Keratinocyte (primary cell): ENCODE measurements at places on chromosomes 13 and 19.

- no peaks in the 10 kb centered on the region for H3K27me3 ChIP-seq
- DNase-seq: no peak
- H3K4me3 ChIP-seq: no peak overlapping the region
- H3K4me1 ChIP-seq: peaks cover 38% of the 10 kb centered on the region
- no peak overlapping the region for H3K27ac ChIP-seq
Measured at GRCh38 chr13:27126859-27127258, 44.8 kb downstream of the USP12 start.

- peaks cover 84% of the 10 kb centered on the region for H3K4me1 ChIP-seq
- no peak for DNase-seq
- no peaks in the 10 kb centered on the region for H3K36me3 ChIP-seq
- H3K27ac ChIP-seq: no peak overlapping the region
- H3K4me3 ChIP-seq: no peak overlapping the region
Measured at GRCh38 chr19:33296488-33296971, 5.8 kb downstream of the CEBPA start.

GRCh38 chr13:78680576-78681350 lies 21.8 kb upstream of the OBI1 start:
- peaks cover 4% of the 10 kb centered on the region for H3K27me3 ChIP-seq
- no peaks in the 10 kb centered on the region for H3K4me1 ChIP-seq
- H3K36me3 ChIP-seq: no peaks in the 10 kb centered on the region
- H3K4me3 ChIP-seq: no peak overlapping the region
- no peak overlapping the region for H3K27ac ChIP-seq

- H3K4me3 ChIP-seq: no peak overlapping the region
- H3K27ac ChIP-seq: no peak overlapping the region
Measured at GRCh38 chr19:17137417-17137816, 61.8 kb downstream of the MYO9B start.

DNA sequence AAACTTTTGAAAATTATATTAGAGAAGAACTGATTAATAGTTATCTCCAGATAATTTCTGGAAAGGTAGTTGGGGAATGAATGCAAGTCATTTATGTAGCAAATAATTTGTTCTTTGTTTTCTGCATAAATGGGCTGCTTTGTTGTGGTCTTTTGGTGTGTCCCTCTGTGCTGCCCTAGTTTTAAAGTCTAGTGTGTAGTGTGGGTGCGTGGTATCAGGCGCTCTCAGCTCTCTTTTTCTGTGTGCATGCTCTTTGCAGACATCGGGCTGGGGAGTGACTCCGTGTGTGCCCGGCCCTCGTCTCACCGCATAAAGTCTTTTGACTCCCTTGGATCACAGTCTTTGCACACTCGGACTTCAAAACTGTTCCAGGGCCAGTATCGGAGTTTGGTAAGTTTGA lies 94.5 kb downstream of the ARHGEF7 start:
- H3K27ac ChIP-seq: no peak overlapping the region
- no peak for DNase-seq
- H3K36me3 ChIP-seq: peaks cover 10% of the 10 kb centered on the region
- H3K4me3 ChIP-seq: no peak overlapping the region
- H3K27me3 ChIP-seq: no peaks in the 10 kb centered on the region
- peaks cover 11% of the 10 kb centered on the region for H3K4me1 ChIP-seq

DNA sequence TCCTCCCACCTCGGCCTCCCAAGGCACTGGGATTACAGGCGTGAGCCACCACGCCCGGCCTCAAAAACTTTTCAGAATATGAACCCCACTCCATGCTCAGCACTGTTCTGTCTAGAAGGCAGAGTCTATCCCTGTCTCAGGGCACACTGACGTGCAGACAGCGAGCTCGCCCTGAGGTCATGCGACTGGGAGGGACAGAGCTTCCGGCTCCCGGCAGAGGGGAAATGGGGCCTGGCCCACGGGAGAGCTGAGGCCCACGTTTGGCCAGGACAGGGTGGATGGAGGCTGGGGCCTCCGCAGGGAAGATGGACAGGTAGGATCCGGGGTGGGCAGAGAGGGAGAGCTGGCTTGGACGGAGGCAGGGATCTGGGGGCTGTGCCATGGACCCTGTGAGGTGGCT lies 2.8 kb upstream of the AZU1 start:
- no peaks in the 10 kb centered on the region for H3K4me1 ChIP-seq
- H3K36me3 ChIP-seq: no peaks in the 10 kb centered on the region
- DNase-seq: no peak
- H3K27me3 ChIP-seq: peaks cover 4% of the 10 kb centered on the region

GRCh38 chr13:114079601-114080536 lies 52.6 kb downstream of the RASA3 start:
- H3K36me3 ChIP-seq: no peaks in the 10 kb centered on the region
- DNase-seq: no peak
- H3K27me3 ChIP-seq: no peaks in the 10 kb centered on the region
- H3K27ac ChIP-seq: no peak overlapping the region

DNA sequence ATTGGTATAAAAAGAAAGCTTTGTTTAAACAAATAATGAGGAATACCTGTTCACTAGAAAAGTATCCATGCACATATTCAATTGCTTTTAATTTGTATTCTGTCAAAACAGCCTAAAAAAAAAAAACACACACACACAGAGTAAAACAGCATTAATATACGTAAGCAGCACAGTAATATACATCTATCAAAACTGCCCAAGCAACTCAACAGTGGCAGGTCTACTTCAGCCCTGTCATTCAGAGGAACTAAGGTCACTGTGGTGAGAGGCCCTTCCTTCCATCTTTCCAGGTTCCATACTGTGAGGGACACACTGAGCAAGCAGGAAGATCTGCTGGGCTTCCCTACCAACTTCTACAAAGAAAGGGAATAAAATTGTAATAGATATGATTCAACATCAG lies 3.8 kb downstream of the PROSER1 start:
- H3K4me1 ChIP-seq: peaks cover 3% of the 10 kb centered on the region
- no peak for DNase-seq
- H3K27me3 ChIP-seq: no peaks in the 10 kb centered on the region

GRCh38 chr13:34108410-34108809 lies 290.5 kb downstream of the RFC3 start:
- H3K4me3 ChIP-seq: no peak overlapping the region
- no peaks in the 10 kb centered on the region for H3K36me3 ChIP-seq
- no peak overlapping the region for H3K27ac ChIP-seq
- no peak for DNase-seq
- no peaks in the 10 kb centered on the region for H3K4me1 ChIP-seq
- no peaks in the 10 kb centered on the region for H3K27me3 ChIP-seq

DNA sequence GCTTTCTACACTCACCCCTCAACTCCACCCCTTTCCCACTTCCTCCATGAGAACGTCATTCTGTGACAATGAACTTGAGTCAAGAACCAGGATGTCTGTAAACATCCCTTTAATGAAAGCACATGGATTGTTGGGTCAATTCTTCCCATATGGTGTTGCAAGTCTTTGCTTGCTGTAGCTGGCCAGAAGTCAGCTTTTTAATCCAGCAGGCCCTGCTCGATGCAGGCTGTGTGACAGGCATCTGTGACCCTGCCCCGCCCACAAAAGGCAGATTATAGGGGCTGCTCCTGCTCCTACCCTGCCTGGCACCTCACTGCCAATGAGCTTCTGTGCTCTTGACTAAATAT lies 78.0 kb downstream of the STARD13 start:
- H3K27ac ChIP-seq: peak overlapping the region; percentile 84
- H3K4me1 ChIP-seq: peaks cover 36% of the 10 kb centered on the region
- peaks cover 2% of the 10 kb centered on the region for H3K36me3 ChIP-seq
- no peak overlapping the region for H3K4me3 ChIP-seq

DNA sequence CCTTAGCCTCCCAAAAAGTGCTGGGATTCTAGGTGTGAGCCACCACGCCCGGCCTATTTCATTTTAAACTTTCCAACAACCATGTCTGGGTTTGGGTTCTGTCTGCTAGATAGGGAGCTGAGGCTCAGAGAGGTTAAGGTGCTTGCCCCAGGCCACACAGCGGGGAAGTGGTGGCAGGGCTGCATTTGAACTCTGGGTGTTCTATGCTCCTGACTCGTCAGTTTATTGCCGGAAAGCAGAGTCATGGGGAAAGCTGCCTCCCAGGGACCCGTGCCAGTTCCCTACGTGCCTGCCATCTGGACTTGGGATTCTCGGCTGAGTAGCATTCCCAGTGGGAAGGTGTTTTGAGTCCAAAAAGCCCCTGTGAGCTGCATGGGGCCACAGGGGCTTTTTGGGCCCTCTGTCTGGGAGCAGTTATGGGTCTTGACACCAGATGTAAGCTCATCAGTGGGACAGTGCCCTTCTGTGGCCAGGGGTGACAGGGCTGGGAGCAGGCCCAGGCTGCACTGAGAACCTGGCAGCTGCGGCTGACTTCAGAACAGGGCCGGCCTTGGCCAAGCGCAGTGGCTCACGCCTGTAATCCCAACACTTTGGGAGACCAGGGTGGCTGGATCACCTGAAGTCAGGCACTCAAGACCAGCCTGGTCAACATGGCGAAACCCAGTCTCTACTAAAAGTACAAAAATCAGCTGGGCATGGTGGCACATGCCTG lies 10.9 kb downstream of the RFX1 start:
- H3K36me3 ChIP-seq: peaks cover 8% of the 10 kb centered on the region
- no peak overlapping the region for H3K4me3 ChIP-seq
- no peaks in the 10 kb centered on the region for H3K4me1 ChIP-seq
- DNase-seq: no peak

GRCh38 chr13:95176611-95177259 lies 124.5 kb downstream of the ABCC4 start:
- no peaks in the 10 kb centered on the region for H3K4me1 ChIP-seq
- no peak for DNase-seq
- H3K27ac ChIP-seq: no peak overlapping the region
- H3K4me3 ChIP-seq: no peak overlapping the region

DNA sequence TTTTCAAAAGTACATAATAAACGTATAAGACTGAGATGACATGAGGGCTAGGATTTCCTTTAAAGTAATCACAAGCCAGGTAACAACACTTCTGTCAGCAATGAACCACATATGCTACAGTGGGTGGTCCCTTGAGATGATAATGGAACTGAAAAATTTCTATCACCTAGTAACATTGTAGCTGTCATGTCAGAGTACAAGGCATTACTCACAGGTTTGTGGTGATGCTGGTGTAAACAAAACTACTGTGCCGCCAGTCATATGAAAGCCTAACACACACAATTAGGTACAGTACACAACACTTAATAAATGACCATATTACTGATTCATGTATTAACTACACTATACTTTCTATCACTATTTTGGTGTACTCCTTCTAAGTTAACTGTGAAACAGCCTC lies 36.8 kb downstream of the MIPEP start:
- no peaks in the 10 kb centered on the region for H3K27me3 ChIP-seq
- peaks cover 33% of the 10 kb centered on the region for H3K4me1 ChIP-seq
- no peak for DNase-seq
- H3K36me3 ChIP-seq: no peaks in the 10 kb centered on the region
- no peak overlapping the region for H3K27ac ChIP-seq

- peaks cover 16% of the 10 kb centered on the region for H3K4me1 ChIP-seq
- no peak overlapping the region for H3K27ac ChIP-seq
- H3K4me3 ChIP-seq: no peak overlapping the region
- no peaks in the 10 kb centered on the region for H3K27me3 ChIP-seq
Measured at GRCh38 chr19:18293642-18294466, 12.4 kb upstream of the JUND start.

DNA sequence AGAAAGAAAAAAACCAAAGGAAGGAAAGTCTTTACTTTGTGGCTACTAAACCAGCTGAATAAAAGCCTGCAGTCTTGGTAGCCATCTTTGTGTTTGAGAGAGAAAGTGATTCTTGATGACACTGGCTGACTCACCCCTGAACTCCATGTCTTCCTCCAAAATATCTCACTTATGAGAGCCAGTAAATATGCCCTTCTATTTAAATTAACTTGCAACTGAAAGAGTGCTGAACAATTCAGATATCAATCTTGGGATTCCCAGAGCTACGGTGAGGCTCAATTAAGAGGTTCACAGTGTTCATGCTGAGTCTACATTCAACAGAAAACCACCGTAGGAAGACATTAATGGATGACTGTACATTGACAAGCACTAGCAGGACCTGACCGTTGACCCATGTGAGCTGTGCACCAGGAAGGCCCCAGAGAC lies 57.9 kb downstream of the KCTD12 start:
- no peaks in the 10 kb centered on the region for H3K36me3 ChIP-seq
- H3K27ac ChIP-seq: no peak overlapping the region
- no peak overlapping the region for H3K4me3 ChIP-seq
- peaks cover 8% of the 10 kb centered on the region for H3K4me1 ChIP-seq
- no peak for DNase-seq
- H3K27me3 ChIP-seq: no peaks in the 10 kb centered on the region

GRCh38 chr13:35252536-35253205 lies 223.8 kb downstream of the MAB21L1 start:
- H3K27me3 ChIP-seq: no peaks in the 10 kb centered on the region
- H3K4me1 ChIP-seq: no peaks in the 10 kb centered on the region
- H3K27ac ChIP-seq: no peak overlapping the region
- H3K36me3 ChIP-seq: no peaks in the 10 kb centered on the region
- H3K4me3 ChIP-seq: no peak overlapping the region

DNA sequence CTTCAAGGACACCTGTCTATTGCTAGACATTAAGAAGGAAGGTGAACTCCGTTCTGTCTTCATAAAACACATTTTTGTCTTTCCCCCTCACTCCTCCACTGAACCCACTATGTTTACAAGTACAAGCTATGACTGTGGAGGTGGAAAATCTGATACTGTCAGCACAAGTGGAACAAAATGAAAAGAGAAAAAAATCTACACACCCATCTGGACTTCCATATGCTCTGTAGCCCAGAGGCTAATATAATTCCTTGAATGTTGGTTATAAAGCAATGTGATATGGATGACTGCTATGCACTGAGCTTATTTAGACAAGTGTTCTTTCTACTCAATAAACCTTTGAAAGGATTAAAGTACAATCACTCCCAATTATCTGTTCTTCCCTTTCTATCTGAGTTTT lies 713.5 kb downstream of the DIAPH3 start:
- H3K4me3 ChIP-seq: no peak overlapping the region
- DNase-seq: no peak
- H3K27ac ChIP-seq: no peak overlapping the region
- H3K4me1 ChIP-seq: no peaks in the 10 kb centered on the region
- H3K36me3 ChIP-seq: no peaks in the 10 kb centered on the region
- no peaks in the 10 kb centered on the region for H3K27me3 ChIP-seq

GRCh38 chr13:75437582-75438318 lies 44.2 kb downstream of the TBC1D4 start:
- H3K27me3 ChIP-seq: no peaks in the 10 kb centered on the region
- no peak overlapping the region for H3K4me3 ChIP-seq
- H3K36me3 ChIP-seq: no peaks in the 10 kb centered on the region
- no peak for DNase-seq

- no peak overlapping the region for H3K27ac ChIP-seq
- no peaks in the 10 kb centered on the region for H3K27me3 ChIP-seq
- H3K4me3 ChIP-seq: no peak overlapping the region
- no peak for DNase-seq
- no peaks in the 10 kb centered on the region for H3K4me1 ChIP-seq
Measured at GRCh38 chr13:32211813-32212212, 103.3 kb downstream of the ZAR1L start.

- no peaks in the 10 kb centered on the region for H3K36me3 ChIP-seq
- H3K4me1 ChIP-seq: peaks cover 10% of the 10 kb centered on the region
- DNase-seq: no peak
- no peak overlapping the region for H3K4me3 ChIP-seq
Measured at GRCh38 chr19:46442808-46443450, 14.2 kb upstream of the PNMA8C start.

GRCh38 chr13:99125326-99125915 lies 75.2 kb upstream of the UBAC2 start:
- H3K27me3 ChIP-seq: no peaks in the 10 kb centered on the region
- no peak overlapping the region for H3K27ac ChIP-seq
- peaks cover 11% of the 10 kb centered on the region for H3K4me1 ChIP-seq
- H3K4me3 ChIP-seq: no peak overlapping the region
- no peak for DNase-seq

GRCh38 chr13:102399791-102400674 lies 1.8 kb downstream of the FGF14 start:
- H3K4me3 ChIP-seq: peak overlapping the region; percentile 37
- H3K4me1 ChIP-seq: peaks cover 24% of the 10 kb centered on the region
- H3K27me3 ChIP-seq: peaks cover 30% of the 10 kb centered on the region
- DNase-seq: no peak
- no peak overlapping the region for H3K27ac ChIP-seq
